ENCODE measurements at places on chromosomes 1 and 21. TPM values are rescaled to one million over a fixed set of nuclear protein-coding genes. Genes with fewer than 3 reads are reported as not detected.

GRCh38 chr21:41283211-41283818 is 33.3 kb upstream of the FAM3B start:
- peak; percentile 74 for DNase-seq
- H3K36me3 ChIP-seq, result no peaks in the 10 kb centered on the region
- H3K4me3 ChIP-seq, result no peak overlapping the region
- H3K4me1 ChIP-seq, result no peaks in the 10 kb centered on the region
- no peak overlapping the region for H3K27ac ChIP-seq

GRCh38 chr1:162930976-162931560 is 70.1 kb upstream of the CCDC190 start:
- peaks cover 22% of the 10 kb centered on the region for H3K4me1 ChIP-seq
- no peak overlapping the region for H3K4me3 ChIP-seq
- H3K27me3 ChIP-seq, result no peaks in the 10 kb centered on the region
- H3K27ac ChIP-seq, result peak overlapping the region; percentile 23

DNA sequence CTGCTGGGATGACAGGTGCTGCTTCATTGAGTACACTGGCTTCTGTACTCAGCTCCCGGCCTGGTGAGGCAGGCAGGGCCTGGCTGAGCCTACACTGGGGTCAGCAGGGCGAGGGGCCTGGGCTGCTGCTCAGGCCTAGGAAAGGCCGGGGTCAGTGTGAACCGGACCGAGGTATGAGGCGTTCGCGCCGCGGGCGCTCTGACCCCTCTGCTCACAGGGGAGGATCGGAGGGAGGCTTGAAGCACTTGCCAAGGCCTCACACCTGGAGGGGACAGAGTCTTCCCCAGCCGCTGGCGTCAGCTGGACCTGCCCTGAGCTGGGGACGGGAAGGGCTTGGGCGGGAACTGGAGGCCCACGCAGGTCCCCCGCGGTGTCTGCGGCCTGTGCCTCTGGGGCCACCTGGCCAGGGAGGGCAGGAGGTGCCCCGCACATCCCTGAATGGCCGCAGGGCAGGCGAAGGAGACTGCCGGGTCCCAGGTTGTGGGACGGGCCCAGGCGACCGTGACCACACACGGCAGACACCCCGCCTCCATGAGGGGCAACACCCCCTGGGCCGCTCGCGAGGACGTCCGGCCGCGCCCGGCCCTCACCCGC is 466 bp downstream of the PEX10 start:
- no peaks in the 10 kb centered on the region for H3K4me1 ChIP-seq
- H3K4me3 ChIP-seq, result peak overlapping the region; percentile 60
- no peaks in the 10 kb centered on the region for H3K27me3 ChIP-seq

GRCh38 chr1:113534130-113534817 is 144.0 kb downstream of the MAGI3 start:
- peaks cover 7% of the 10 kb centered on the region for H3K4me1 ChIP-seq
- no peaks in the 10 kb centered on the region for H3K27me3 ChIP-seq
- H3K27ac ChIP-seq, result peak overlapping the region; percentile 76

- H3K4me1 ChIP-seq, result no peaks in the 10 kb centered on the region
- DNase-seq, result no peak
- H3K36me3 ChIP-seq, result no peaks in the 10 kb centered on the region
Observed at GRCh38 chr1:62247391-62248168, 52.9 kb downstream of the L1TD1 start.

GRCh38 chr1:208203127-208203847 is 40.9 kb downstream of the PLXNA2 start:
- DNase-seq, result no peak
- H3K4me1 ChIP-seq, result peaks cover 45% of the 10 kb centered on the region
- no peak overlapping the region for H3K27ac ChIP-seq
- H3K36me3 ChIP-seq, result no peaks in the 10 kb centered on the region
- H3K4me3 ChIP-seq, result no peak overlapping the region

GRCh38 chr1:226487921-226488320 is 60.6 kb upstream of the STUM start:
- no peaks in the 10 kb centered on the region for H3K27me3 ChIP-seq
- DNase-seq, result no peak
- H3K27ac ChIP-seq, result no peak overlapping the region

DNA sequence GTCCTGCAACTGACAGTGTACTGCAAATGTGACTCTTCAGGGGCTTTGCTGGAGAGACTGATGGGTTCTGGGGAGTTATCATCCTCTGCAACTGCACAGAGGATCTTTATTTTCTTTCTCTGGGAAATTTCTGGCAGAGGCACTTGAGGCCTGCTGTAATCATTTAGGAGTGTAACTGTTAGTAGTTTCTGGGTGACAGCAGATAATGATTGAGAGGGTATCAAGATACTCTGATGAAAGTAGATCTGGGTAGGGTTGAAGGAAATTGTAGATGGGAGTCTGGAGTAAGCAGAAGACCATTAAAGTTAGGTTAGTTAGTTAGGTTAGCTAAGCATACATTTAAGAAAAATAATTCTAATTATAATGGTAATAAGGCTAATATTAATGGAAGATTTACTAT is 11.0 kb upstream of the DDR2 start:
- no peaks in the 10 kb centered on the region for H3K27me3 ChIP-seq
- H3K27ac ChIP-seq, result no peak overlapping the region
- no peaks in the 10 kb centered on the region for H3K4me1 ChIP-seq
- no peak for DNase-seq

- H3K36me3 ChIP-seq, result no peaks in the 10 kb centered on the region
- H3K4me3 ChIP-seq, result no peak overlapping the region
- no peaks in the 10 kb centered on the region for H3K4me1 ChIP-seq
Observed at GRCh38 chr1:37602750-37603694, 7.3 kb upstream of the GNL2 start.

DNA sequence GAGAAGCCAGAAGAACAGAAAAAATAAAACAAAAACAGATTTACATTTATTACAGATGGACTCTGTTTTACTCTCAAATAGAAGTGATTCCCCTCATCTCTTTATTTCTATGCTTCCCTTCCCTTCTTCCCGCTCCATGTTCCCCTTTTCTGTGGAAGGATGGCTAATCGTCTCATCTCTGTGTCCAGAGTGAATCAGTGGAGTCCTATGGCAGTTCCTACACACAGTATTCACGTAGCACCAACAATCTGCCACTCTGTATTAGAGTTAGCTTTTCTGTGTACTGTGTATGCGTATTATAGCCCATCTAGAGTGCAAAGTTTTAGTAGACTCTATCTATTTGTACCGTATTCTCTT is 6.8 kb upstream of the ERO1B start:
- DNase-seq, result no peak
- H3K36me3 ChIP-seq, result no peaks in the 10 kb centered on the region
- no peak overlapping the region for H3K27ac ChIP-seq

DNA sequence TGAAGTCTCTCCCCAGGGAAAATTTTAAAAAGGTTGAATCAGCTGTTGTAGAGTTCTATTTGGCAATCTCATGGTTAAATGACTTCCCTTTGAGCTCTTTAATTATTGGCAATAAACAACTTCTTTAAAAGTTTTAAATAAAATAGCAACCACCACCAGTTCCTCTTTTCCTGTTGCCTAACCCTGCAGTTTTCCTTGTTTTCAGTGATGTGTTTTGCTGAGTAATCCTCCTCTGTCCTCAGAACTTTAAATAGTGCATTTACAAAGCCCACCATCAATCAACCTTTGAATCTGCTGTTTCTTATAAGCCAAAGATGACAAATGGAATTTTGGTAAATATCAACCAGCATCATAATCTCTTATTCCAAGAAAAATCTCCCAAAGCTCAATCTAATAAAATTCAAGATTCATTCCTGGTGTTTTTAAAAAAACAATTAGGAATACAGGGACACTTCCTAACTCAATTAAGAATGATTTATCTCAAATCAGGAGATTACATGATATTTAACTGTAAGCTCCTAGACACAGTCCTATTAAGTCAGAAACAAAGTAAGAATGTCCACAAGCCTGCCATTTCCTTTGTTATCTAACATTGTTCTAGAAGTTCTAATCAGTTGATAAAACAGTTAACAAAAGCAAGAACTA is 14.8 kb downstream of the AVPR1B start:
- no peak overlapping the region for H3K4me3 ChIP-seq
- no peaks in the 10 kb centered on the region for H3K4me1 ChIP-seq
- no peaks in the 10 kb centered on the region for H3K27me3 ChIP-seq

DNA sequence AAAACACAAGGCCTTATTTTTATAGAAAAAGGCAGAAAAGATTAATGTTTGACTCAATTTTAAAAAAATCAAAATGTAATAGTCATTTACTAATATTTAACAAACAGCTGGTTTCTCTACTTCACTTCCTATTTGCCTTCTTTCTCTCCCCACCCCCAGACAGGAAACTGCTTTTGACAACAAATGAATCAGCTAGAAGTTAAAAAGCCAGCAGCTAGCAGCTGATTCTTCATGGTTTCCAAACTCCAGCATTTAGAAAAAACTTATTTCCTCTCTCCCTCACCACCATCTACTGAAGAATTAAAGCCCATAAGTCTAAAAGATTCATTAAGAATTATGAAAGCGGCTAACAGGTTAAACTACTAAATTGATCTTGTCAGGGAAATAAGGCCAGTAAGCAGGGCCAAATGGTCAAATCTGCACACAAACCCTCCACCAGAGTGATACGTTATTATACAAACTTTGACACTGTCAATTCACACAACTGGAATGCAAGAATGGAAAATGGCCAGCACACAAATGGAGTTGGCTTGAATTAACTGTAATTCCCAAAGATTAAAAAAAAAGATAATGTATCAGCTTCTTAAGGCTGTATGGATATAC is 4.0 kb downstream of the WDR26 start:
- no peak overlapping the region for H3K4me3 ChIP-seq
- no peaks in the 10 kb centered on the region for H3K36me3 ChIP-seq
- no peak overlapping the region for H3K27ac ChIP-seq
- no peaks in the 10 kb centered on the region for H3K27me3 ChIP-seq

GRCh38 chr1:201284636-201285035 is 1.3 kb downstream of the PKP1 start:
- H3K4me3 ChIP-seq, result no peak overlapping the region
- DNase-seq, result no peak
- H3K27ac ChIP-seq, result no peak overlapping the region
- H3K27me3 ChIP-seq, result no peaks in the 10 kb centered on the region
- H3K4me1 ChIP-seq, result no peaks in the 10 kb centered on the region

GRCh38 chr21:32611471-32611997 is 643 bp downstream of the CFAP298 start:
- H3K27me3 ChIP-seq, result no peaks in the 10 kb centered on the region
- H3K4me1 ChIP-seq, result 0 out of 2 replicates have a peak, but pooled peaks cover 6% of the 10 kb centered on the region
- H3K27ac ChIP-seq, result peak overlapping the region; percentile 98
- H3K4me3 ChIP-seq, result peak overlapping the region; percentile 93

- H3K4me1 ChIP-seq, result no peaks in the 10 kb centered on the region
- H3K36me3 ChIP-seq, result no peaks in the 10 kb centered on the region
- no peak for DNase-seq
- no peak overlapping the region for H3K4me3 ChIP-seq
- no peak overlapping the region for H3K27ac ChIP-seq
Observed at GRCh38 chr1:162080472-162081015, 11.1 kb downstream of the NOS1AP start.

DNA sequence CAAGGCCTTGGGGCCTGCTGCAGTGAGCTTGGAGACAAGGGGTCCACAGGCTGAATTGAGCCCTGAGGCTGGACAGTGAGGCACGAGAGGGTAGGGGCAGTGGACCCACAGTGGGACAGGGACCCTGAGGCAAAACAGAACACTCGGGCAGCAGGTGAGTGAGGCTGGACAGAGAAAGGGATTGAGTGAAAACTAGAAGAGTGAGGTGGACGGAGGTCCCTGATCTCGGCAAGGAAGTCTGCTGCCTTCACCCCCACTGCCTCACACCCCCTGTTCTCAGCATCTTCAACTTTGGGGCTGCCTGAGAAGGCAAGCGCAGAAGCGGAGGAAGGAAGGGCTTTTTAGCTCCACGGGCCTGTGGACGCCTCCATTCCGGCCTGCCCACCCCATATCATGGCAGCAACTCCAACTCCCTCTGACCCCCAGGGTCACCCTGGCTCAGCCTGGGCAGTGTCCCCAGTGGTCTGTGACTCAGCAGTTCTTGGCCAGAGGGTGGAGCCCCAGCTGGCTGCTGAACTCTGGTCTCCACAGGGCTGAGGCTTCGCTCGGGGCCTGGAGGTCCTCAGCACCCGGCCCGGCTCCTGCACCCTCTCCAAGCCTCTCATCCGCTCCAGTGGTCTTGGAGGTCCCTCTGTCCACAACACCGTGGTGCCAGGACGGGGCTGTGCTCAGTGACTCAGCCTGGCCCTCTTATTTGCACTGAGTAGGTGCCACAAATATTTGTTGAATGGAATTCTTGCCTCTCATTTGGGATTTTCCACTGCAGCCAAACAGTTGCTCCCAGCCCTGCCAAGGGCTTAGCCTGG is 60.0 kb upstream of the EPS8L3 start:
- H3K4me1 ChIP-seq, result peaks cover 10% of the 10 kb centered on the region
- no peak for DNase-seq
- H3K27me3 ChIP-seq, result no peaks in the 10 kb centered on the region
- H3K4me3 ChIP-seq, result no peak overlapping the region

DNA sequence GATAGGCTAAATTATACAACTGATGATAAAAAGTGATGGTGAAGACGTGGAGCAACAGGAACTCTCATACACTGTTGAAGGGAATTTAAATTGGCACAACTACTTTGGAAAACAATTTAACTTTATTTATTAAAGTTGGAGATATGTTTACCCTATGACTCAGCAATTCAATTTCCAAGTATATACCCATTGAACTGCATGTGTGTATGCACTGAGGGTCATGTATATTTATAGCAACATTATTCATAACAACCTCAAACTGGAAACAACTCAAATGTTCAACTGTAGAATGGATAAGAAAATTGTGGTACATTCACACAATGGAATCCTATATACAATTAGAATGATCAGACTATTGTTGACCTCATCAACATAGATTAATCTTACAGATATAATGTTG is 16.5 kb upstream of the BCAS2 start:
- H3K4me1 ChIP-seq, result no peaks in the 10 kb centered on the region
- DNase-seq, result no peak
- no peaks in the 10 kb centered on the region for H3K36me3 ChIP-seq
- no peak overlapping the region for H3K27ac ChIP-seq
- H3K27me3 ChIP-seq, result no peaks in the 10 kb centered on the region
- no peak overlapping the region for H3K4me3 ChIP-seq

DNA sequence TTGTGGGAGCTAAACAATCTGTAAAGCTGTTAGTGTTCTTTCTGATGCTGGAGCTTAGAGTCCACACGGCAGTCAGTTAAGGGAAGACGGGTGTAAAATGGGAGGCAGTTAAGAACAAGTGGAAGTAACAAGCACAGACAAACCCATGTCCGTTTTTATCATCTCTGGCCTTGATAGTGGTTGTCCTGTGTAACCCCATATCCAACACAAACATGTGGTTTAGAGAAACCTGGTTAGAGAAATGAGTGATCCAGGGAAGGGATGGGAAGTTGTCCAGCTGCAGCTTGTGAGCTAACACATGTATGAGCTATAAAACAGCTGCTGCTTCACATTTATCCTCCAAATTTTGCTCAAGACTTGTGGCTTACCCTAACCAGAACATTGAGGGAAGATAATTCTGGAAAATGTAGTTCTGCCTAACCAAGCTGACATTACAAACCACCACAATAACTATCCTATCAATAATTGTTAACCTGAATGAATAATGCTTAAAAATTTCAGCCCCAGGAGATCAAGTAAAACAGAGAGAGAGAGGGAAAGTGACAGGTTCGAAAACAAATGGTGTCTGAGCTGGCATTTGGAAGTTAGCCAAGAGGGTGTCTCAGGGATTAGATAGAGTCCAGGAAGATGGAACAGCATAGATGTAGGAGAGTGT is 10.6 kb upstream of the C1orf162 start:
- peaks cover 4% of the 10 kb centered on the region for H3K4me1 ChIP-seq
- no peaks in the 10 kb centered on the region for H3K36me3 ChIP-seq
- H3K27me3 ChIP-seq, result no peaks in the 10 kb centered on the region
- H3K4me3 ChIP-seq, result no peak overlapping the region
- DNase-seq, result no peak

The NCAM2 gene
- not detected for total RNA-seq

The SPRR3 gene
- total RNA-seq, result 1.0 TPM

The VANGL1 gene
- total RNA-seq, result 13.6 TPM

The WNT4 gene
- total RNA-seq, result 0.79 TPM
